ENCODE measurements at places on chromosomes 7 and 10.

- no peak for DNase-seq
Measured at GRCh38 chr10:21661087-21661486, 127.1 kb downstream of the MLLT10 start.

DNA sequence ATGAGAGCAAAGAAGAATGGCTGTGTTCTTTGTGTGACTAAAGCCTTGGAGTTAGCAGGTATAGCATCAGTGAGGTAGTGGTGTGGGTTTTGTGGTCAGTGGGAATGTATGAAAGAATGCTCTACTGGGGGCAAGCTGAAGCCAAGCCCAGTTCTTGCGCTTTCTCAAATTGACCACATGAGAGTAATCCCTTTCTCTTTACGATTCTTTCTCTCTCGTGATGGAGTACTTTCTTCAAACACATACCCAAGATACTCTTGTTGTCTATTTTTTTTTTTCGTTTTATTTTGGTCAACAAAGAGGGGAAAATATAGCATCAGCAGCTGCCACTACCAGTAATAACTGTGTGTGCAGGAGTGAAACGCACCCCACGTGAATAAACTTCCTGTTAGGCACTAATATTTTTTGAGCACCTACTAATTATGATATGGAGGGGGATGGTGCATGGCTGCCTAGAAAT lies 8.4 kb upstream of the PANK1 start:
- no peak for DNase-seq

DNA sequence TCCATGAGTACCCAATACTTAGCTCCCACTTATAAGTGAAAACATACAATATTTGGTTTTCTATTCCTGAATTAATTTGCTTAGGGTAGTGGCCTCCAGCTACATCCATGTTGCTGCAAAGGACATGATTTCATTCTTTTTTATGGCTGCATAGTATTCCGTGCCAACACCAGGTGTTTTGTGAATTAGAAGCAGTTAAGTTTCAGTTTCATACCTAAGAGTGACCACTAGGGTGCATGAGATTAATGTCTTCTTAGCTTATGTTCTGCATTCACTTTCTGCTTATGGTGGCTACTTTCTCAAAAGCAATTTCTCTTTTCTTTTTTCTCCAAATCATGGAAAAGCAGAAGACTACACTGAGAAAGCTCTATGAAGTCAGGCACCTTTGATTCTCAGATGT lies 65.1 kb upstream of the VSTM2A start:
- DNase-seq = no peak

- DNase-seq = no peak
Measured at GRCh38 chr10:117107238-117107637, 30.8 kb downstream of the VAX1 start.

GRCh38 chr7:112566442-112567324 lies 85.9 kb downstream of the LSMEM1 start:
- no peak for DNase-seq

DNA sequence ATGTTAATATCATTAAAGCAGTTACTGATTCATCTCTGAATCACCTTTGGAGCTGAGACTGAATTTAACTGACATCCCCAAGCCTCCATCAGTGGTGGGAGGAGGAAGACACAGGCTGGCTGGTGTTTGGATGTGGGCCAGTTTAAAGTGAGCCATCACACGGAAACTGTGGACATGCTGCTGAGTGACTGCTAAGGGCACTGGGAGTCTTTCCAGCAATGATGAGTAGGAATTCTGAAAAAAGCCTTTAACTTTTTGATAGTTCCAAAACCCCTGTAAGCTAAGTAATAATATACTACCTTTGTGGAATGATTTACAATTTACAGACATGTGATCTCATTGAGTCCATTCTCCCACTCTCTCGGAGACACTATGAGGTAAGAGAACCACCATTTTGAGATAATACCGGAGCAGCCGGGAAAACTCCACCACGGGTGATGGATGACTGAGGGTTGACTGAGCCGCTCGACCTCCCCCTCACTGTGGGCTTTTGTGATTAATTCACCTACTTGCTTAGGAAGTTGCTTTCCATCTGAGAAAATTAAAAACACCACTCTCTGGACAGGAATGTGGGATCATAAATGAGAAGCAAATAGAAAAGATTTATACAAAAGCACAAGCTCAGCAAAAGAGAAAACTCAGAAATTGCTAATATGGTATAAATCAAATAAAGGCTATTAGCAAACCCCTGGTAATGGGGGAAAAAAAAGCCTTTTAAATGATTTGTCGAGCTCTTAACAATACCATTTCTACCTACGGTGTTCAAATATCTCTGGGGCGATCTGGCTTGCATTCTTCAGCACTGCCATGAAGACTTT lies 194.8 kb downstream of the FANK1 start:
- no peak for DNase-seq

GRCh38 chr10:114395366-114396022 lies 8.8 kb downstream of the AFAP1L2 start:
- DNase-seq = no peak

GRCh38 chr7:87075671-87076404 lies 16.4 kb upstream of the ELAPOR2 start:
- no peak for DNase-seq

Measured in renal pelvis (tissue), 12 donors.